ENCODE measurements at places on chromosomes 1 and 21.

GRCh38 chr1:47161298-47162040 lies 24.2 kb downstream of the CYP4A22 start:
- DNase-seq = no peak

DNA sequence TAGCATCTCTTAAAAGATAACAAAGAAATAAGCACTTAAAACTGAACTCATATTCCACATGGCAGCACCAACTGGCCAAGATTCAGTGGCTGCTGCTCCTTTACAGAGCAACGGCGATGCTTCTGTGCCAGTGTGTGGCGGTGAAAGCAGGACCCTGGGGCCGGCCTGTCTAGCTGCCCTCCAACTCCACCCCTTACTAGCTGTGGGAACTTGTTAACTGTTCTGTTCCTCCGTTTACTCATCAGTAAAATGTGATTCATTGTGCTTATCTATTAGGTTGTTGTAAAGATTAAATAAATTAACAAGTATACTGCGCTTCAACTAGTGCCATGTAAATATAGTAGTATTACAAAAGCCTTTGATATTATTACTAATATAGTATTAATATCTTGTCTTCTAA lies 133.2 kb downstream of the GDAP2 start:
- DNase-seq = no peak

GRCh38 chr1:228554107-228554506 lies 66.9 kb downstream of the RNF187 start:
- DNase-seq = no peak

DNA sequence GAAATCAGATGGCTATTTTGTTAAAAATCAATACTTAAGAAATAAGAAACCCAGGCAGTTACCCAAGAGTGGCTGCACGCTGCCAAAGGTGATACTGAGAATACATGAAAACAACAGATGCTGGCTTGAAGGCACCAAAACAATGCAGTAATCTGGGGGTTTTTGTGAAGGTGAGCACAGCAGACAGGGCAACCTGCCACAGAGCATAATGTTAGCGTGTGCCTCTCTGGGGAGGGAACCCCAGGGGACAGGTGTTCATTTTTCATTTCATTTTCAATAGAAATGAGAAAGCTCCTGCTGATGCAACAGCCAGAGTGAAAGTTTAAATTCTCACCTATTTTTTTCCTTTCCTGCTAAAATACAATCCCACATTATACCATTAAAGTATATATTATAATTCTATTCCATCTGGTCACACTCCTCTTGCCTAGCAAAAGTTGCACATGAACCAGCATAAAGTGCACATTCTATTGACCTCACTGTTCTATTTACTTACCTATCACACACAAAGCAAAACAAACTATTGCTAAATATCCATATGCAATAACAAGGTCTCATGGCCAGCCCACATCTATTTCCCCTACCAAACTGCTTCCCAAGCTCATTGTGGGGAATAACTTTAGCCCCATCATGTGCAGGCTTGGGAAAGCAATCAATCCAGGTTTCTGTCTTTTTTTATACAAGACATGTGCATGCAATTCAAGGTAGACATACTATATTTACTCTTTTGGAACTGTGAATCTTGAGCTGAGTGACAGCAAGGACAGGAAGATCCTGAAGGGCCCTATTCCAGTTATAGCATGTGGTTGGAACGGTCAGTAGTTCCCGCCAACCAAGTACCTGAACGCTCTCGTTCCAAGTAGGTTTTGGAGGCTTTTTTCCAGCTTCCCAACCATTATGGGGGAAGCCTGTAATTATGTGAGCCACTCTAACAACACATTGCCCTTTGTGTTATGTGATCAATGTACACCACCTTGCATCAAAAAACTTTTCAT lies 173.6 kb downstream of the RERE start:
- no peak for DNase-seq

DNA sequence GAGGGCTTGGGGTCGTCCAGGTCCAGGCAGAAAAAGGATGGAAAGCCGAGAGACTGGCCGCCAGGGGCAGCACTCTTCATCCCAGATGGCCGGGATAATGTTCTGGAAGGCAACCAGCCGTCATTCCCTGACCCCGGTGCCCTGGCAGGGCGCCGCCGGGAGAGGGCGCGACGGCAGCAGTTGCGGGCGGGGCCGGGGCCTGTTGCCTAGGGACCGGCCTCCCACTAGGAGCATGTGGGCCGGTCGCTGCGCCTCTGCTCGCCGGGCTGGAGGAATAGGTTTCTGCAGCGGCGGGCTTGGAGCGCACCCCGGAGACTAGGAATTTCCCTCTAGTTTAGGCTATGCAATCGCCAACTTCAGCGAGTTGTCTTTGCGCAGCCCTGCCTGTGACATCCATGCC lies 11.0 kb downstream of the DMRTB1 start:
- DNase-seq = peak; percentile 69

DNA sequence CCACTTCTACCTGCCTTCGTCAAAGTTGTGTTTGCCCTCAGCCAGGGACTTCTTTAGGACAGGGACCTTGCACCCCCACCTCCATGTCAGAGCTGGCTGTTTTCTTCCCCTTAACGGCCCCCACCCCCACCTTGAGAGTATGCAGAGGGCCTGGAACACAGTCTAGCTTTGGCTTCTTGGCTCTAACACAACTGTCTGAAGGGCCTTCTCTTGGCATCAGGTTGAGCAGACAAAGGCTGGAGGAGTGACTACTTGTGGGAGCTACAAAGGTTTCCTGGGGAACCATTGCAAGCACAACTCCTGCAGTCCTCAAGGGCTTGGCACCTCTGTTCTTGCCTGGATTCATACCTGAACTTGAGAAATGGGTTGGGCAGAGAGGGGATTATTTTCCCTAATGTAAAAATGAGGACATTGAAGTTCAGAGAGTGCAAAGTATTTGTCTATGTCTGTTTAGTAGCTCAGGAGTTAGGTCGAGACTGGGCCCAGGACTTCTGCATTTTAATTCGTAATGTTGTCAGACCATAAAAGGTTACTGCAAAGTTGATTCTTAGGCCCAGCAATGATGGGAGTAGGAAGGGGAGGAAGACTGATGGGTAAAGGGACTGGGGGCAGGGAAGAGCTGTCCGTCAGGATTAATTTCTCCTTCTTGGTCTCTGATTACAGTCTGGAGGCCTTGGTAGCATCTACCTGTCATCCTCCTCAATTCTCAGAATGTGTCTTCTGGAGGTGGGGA lies 2.6 kb downstream of the CYP4B1 start:
- no peak for DNase-seq

DNA sequence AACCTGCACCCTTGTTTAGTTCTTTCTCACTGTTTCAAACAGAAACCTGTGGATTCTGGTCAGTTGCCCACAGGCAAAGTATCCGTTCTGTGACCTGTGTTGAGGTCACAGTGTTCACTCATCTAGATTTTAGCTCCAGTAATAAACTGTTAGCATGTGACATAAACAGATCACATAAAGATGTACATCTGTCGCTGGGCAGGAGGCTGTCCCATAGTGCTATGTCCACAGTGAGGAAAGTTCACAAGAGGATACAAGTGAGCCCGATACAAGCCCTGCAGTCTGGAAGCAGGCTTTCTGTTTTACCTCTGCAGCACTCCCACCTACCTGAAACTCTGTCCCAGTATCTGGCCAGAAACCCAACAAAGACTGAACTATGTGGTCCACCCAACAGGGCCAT lies 28.4 kb downstream of the LMX1A start:
- DNase-seq = no peak

- DNase-seq = no peak
These were observed 144.3 kb downstream of the LMX1A start for GRCh38 chr1:165212229-165212628.

GRCh38 chr1:33735624-33736023 lies 128.3 kb upstream of the HMGB4 start:
- no peak for DNase-seq

GRCh38 chr1:36089393-36090121 lies 865 bp downstream of the ADPRS start:
- peak; percentile 78 for DNase-seq

DNA sequence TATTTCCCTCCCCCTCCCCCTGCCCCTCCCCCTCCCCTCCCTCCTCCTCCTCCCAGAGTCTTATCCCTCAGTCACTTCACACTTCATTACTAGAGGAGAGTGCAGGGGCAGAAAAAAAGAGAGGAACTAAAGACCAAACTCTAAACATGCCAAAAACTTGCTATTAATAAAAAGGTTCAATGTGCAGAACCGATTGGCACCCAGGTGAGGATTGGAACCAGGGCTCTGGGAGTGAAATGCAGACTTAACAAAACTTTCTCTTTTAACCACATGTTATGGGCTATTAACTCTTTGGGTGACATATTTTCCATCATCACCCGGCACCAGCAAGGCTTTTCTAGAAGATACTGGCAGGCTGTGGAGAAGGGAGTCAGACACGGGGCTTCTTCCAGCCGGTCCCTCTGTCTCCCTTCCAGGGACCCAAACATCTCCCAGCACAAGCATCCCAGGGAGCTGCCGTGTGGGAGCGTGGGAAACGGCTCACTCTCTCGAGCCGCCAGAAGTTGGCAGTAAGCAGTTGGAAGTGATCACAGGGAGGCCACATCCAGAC lies 13.6 kb downstream of the NID1 start:
- no peak for DNase-seq

GRCh38 chr1:10651793-10652192 lies 144.7 kb downstream of the CASZ1 start:
- DNase-seq = no peak

DNA sequence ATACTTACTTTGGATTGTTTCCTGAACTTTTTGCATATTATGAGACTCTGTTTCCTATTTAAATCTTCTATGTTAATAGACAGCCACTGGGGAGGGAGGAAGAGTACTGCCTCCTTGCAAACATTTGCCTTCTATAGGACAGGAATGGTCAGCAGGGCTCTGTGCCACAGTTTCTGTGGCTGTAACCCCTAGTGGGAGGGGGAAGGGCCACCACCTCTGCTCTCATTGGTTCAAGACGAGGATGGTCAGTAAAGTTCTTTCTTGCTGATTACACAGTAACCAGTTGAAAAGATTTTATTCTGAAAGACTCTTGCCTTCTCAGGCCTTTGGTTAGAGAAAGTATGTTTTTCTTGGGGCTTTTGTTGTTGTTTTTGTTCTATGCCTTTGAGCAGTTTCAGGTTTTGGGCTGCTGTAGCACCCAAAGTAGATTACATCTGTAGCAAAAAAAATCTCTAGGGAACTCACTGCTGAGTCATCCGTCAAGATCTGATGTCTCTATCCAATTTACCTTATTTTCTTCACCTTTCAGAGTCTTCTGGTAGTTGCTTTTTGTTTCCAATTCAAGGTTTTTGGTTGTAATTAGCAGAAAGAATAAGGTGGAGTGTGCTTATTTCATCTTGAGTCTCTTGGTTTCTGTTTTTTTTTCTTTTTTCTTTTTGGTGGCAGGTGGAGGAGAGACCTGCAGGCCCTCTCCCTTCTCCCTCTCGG lies 23.1 kb downstream of the SLC35A3 start:
- no peak for DNase-seq

DNA sequence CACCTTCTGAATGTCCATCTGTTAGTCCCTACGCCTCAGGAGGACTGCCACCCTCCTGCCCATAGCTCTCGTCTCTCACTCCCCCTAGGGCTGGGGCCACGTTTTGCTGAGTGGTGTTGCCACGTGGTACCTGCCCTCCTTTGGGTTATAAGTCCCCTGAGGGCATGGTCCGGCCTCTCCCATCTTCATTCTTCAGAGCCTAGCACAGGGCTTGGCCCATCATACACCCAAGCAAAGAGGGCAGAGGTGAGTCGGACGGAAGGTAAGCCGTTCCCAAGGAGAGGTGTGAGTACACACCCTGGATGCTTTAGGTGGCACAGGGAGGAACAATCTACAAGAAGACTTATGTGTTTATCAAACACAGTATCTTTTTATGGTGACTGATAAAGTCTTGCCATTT lies 10.9 kb downstream of the PADI2 start:
- no peak for DNase-seq

DNA sequence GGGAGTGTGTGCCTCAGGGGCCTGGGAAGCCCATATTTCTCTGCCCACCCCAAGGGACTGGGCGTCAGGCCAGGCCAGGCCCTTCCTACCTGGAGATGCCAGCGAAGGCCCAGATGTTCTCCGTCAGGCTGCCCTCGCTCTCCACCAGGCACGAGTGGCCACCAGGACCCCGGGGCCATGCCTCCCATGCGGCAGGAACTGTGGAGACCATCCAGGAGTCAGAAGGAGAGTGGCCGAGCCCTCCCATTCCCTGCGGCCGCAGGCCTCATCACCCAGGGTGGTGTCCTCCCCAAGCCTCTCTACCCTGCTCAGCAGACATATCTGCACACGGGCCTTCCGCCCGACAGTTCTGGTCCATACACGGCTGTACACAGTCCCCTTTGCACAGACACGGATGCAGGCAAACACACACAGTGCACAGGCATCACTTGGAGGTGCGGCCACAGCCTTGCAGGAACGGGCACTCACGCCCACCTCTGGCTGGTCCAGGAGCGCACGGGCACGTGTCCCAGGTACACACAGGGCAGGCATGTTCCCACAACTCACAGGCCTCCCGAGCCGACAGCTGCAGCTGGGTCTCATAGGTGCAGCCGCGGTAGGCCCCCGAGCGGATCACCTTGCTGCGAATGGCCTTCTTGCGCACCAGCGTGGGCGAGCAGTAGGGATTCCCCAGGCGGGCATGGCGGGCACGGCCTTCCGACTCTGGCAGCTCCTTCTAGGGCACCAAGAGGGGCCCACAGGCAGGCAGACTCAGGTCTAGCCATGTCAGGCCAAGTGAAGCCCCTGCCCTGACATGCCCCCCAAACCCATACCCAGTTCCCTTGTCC lies 5.9 kb upstream of the KIF17 start:
- no peak for DNase-seq

DNA sequence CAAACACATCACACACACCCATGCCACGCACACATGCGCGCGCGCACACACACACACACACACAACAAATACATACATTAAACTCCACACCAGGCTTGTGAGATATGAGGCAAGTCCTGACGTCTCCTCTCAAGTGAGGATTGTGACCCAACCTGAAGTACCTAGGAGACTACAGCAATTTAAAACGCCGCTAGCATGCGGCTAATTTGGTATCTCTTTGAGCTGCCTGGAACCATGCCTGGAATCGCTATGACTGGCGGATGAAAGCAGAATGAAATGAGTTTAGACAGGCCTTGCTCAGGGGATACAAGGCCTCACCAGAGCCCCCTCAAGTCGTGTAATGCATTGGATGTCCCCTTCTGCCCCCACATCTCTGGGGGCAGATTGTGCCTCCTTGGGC lies 1.6 kb upstream of the RAB7B start:
- no peak for DNase-seq

DNA sequence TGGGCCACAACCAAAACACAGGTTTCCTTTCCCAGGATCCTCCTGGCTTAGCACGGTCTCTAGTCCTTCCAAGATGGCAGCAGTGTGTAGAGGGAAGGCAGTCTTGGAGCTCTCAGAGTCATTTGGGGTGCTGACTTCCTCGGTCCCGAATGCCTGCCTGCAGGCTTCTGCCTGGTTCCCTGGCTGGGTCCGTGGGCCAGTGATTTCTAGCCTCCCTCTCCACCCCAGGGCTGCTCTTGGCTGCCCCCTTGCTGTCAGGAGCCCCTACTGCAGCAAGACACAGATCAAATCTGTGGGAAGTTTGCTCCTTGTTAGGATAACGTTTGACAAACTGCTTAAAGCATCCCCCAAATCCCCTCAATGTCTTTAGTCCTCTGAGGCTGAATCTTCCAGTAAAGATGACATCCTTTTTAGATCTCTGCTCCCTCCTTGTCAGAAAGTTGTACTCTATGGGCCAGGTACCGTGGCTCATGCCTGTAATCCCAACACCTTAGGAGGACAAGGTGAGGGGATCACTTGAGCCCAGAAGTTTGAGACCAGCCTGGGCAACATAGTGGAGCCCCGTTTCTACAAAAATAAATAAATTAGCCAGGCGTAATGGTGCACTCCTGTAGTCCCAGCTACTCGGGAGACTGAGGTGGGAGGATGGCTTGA lies 272.5 kb downstream of the RRAGC start:
- no peak for DNase-seq
